RPMI8226 (cell line): ENCODE measurements at places on chromosomes 5 and 9.

DNA sequence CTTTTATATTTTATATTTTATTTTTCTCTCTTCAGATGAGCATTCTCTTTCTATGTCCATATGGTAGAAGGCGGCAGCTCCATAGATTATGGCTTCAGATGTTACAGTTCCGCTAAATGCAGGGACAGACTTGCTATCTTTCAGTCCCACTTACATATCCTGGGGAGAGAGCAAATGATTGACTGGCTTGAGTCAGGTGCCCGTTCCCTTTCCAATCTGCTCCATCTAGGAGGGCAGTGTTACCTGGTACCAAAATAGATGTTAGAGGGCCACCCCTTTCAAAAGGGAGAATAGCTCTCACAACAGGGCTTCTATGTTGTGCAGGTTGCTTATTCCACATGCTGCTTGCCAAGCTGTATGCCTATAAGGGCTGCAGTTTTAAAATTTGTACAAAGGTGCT, 45.3 kb downstream of the ERBIN start:
- DNase-seq = peak; percentile 11

DNA sequence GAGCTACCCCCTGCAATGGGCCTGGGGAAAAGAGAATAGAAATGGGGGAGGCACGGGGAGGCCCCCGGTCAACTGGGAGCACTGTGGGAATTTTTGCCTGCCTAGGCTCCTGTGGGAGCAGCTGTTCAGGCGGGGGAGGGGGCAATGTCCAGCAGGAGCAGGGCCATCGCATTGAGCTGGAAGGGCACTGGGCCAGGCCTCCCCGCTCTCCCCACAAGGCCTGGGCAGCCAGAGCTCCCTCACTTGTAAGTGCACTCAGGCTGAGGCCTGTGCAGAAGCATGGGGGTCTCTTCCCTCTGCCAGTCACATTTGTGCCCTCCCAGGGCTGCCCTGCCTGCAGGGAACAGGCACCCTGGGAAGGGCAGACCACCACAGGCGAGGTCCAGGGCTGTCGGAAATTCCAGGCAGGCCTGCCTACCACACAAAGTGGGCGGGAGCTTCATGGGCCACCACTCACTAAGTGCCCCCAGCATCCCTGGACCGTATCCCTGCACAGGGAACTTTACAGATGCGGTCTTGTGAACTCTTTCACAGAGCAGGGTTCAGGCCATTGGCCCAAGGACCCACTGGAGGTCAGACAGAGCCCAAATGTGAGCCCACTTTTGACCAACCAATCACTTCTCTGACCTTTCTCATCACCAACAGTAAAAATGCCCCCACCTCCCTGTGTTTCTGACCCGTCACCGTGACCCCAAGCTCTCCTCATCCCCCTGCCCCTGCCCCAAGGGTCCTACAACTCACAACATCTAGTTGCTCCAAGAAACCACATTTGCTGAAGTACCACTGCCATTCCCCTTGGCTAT, 1.0 kb upstream of the CFAP157 start:
- DNase-seq = no peak

GRCh38 chr5:37121465-37121864, 127.7 kb downstream of the CPLANE1 start:
- no peak for DNase-seq

DNA sequence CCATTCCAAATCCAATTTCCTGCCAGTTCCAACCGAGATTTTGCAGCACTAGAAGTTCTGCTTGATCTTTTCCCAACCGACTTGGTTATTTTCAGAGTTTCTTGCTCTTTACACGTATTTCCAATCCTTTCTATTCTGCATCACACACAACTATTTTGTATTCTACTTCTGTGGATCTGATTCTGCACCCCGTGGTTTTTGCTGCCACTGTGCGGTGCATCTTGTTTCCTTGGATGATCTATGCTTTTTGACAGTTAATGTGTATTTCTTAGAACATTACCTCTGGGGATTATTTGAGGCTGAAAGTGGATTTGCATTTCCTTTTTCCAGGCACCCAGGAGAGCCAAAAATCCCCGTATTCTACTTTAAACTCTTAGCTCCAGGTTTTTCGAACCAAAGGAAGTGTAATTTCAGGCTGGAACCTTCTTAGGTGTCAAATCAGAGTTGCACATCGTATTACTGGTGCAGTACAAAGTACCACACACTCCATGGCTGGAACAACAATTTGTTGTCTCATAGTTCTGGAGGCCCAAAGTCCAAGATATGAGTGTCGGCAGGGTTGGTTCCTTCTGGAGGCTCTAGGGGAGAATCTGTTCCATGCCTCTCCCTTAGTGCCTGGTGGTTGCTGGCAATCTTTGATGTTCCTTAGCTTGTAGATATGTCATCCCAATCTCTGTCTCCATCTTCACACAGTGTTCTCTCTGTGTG, 14.7 kb upstream of the SARDH start:
- no peak for DNase-seq

DNA sequence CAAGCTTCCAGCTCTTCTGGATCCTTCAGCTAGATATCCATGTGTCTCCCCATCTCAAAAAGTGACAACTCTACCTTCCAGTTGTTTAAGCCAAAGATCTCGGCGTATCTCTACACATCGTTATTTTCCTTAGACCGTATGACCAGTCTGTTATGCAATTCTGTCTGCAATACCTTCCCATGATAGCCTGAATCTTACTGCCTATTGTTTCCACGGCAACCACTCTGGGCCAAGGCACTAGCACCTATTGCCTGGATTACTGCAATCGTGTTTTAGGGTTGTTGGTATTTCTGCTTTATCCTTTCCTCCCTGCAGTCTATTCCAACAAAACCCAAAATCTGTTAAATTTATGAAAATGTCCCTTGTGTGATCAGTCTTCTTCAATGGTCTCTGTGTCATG, 448.4 kb downstream of the MTRR start:
- no peak for DNase-seq

GRCh38 chr5:138351517-138351916, 968 bp upstream of the KDM3B start:
- no peak for DNase-seq

DNA sequence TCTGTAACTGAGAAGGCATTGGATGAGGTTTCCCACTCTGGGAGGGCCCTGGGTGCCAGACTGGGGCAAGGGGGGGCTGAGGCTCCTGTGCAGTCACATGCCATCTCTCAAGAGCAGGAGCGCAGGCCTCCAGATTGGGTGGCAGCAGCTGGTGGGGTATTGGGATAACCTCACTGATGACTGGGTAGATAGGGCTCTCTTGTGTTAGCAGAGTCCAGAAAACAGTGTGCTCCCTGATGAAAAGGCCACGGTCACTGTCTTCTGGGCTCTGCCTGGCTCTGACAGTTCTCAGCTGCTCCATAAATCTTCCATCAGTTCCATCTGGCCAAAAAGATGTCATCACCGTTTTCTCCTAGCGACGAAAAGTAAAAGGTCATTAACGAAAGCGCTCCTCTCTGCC, 21.8 kb upstream of the NKX2-5 start:
- DNase-seq = no peak

DNA sequence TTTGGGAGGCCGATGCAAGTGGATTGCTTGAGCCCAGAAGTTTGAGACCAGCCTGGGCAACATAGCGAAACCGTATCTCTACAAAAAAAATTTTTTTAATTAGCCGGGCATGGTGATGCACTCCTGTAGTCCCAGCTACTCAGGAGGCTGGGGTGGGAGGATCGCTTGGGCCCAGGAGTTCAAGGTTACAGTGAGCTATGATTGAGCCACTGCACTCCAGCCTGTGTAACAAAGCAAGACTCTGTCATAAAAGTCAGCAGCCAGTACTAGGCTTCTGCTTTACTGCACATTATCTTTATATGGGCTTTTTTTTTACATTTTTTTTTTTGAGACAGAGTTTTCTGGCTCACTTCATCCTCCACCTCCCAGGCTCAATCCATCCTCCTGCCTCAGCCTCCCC, 9.4 kb upstream of the HAVCR1 start:
- DNase-seq = no peak

DNA sequence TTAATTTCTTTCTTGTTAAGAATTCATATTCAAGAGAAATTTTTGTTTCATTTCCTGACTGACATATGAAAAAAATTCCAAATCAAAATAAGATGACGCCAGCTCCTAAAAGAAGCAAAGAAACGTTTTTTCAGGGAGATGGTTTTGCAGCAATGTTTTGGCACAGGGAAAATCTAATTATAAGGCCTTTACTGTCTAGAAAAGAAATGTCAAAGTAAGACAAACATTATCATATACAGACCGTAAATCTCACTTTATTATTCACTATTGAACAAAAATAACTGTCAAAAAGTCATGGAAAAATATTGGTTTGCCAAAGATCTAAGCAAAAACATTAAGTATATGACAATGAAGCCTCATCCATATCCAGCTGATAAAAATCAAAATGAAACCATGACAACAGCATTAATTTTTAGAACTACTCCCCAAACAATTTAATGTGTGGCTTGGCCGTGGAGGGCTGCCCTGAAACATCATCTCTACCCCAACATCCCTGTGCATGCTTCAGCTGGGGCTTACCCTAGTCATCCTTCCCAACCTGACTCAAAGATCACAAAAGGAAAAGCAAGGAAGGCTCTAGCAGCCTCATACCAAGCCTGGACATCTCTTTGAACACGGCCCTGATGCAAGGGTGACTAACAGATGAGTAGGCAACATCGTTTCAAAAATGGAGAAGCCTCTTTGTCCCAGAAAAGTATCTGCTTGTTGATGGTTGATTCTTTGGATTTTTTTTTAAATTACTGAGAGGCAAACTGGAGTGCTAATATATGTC, 95.6 kb downstream of the ARSB start:
- no peak for DNase-seq

DNA sequence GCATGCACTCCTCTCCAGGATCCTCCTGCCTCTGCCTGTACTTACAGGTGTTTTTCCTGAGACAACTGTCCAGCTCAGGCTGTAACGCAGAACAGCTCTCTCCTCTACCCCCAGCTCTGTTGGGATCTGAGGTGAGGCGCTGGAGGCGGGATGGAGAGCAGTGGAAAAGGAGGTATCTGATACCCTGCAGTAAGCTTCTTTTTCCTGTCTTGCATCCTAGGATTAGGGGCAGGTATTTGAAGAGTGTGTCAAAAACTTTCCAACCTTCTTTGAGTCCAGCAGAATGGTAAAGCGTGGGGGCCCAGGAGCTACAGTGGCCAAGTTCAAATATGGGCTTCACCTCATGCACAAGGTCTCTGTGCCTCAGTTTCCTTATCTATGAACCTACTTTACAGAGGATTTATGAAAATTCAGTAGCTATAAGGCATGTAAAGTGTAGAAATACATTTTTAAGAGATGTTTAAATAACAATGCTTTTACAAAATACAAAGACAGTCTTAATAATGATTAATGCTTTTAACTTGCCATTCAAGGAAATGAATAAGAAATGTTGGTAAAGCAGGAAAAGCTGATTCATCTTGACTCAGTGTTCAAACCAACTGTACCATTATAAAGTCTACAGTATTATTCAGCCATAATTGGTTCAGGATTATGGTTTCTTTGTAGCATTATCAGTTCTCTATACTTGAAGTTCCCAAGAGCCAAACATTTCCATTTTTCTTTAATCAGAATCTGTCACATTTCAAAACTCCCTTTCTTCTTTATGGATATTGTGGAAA, 26.1 kb downstream of the MAP1B start:
- no peak for DNase-seq

GRCh38 chr5:65948115-65948747, 21.9 kb downstream of the ERBIN start:
- DNase-seq = no peak

DNA sequence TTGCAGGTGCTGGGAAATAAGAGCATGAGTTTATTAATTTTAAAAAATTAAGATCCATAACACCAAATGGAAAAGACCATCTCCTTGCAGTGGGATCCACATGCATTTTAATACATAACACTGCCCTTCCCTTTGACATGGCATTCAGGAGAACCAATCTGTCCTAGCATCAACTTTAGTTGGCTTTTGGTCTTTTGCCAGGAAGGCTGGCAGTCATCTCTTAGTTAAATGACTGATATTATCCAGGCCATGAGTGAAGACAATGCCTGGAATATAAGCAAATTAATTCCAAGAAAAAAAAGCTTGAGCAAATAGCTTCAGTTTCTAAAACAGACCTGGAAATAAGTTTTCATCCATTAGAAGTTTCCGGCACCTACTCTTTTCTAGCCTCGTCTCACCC, 55.1 kb upstream of the OTULINL start:
- no peak for DNase-seq

- DNase-seq = no peak
Measured at GRCh38 chr9:78239506-78239905, 3.6 kb downstream of the CEP78 start.

DNA sequence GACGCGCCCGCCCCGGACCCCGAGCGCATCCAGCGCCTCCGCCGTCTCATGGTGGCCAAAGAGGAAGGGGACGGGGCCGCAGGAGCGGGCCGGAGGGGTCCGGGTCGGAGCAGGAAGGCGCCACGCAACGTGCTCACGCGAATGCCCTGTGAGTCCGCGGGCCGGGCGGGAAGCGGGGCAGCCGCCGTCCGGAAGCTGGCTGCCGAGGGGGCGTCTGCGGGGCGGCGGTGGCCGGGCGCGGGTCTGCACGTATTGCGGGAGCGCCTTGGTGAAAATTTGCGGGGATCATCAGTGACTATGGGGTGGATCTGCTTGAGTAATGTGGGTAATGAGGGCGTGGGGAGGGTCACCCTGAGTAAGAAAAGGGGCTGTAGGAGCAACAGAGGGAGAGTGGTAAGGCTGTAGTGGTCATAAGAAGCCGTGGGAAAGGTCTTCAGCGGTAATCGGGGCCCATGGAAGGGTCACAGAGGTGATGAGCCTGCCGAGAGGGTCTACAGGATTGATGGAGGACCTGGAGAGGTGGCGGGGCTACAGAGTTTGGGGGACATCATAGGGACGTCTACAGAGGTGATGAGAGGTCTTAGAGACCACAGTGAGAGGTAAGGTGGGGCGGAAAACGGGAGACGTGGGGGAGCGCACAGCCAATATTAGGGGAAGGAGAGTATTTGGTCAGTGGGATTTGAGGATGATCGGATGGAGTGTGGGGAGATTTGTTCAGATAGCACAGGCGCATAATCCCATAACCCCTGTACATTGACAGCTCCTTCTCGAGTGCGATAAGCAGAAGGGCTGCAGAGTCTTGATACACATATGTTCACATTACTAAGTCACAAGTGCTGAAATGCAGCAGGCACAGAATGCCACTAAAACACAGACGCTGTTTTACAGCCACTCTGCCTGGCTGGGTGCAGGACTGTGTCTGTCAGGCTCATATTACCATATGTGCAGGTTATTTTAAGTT, 819 bp downstream of the LSM11 start:
- DNase-seq = peak; percentile 29
